HuH-7.5 (cell line): ENCODE measurements at places on chromosomes 5 and 9.

- no peak for DNase-seq
Measured at GRCh38 chr5:126987271-126987899, 43.0 kb downstream of the MARCHF3 start.

DNA sequence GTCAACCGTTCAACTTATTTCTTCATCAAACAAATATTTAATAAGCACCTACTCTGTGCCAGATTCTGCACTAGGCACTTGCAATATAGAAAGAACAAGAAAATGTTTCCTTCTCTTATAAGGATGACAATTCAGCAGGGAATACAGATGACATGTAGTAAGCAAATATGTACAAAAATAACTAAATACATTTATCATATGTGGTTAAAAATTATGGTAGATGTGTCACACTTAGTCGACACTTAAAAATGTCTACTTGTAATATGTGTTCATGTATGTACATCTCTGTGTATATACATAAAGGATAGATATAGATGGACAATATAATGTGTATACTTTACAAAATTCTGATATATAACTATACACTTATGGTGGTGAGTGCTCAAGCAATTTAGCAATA, 417.0 kb upstream of the MEF2C start:
- DNase-seq = no peak

- no peak for DNase-seq
Measured at GRCh38 chr5:152124409-152125041, 199.9 kb upstream of the GLRA1 start.

GRCh38 chr5:124161266-124161665, 585.2 kb downstream of the ZNF608 start:
- DNase-seq = no peak

DNA sequence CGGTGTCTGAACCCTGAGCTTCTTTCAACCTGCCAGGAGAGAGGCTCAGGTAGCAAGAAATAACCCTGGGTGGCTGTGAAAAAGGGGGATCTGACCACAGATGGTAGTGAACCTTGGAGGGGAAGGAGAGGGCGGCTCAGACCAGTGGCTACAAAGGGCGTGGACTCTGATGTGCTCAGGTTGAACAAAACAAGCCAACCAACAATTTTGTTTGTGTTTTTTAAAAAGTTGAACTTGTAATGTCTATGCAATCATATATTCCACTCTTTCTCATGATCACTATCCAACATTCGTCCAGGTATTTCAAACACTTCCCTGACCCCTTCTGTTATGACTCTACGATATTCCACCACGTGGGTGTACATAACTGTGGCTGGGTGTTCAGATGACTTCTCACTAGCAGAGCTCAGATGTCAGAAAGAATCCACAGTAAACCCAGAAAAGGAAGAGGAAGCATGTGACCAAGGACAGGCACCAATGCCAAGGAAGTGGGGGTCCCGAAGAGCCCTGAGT, 20.0 kb downstream of the PTPN3 start:
- no peak for DNase-seq
